ENCODE measurements at places on chromosomes 2 and 18. TPM values are rescaled to one million over a fixed set of nuclear protein-coding genes. Genes with fewer than 3 reads are reported as not detected.
A peak's percentile ranks its signal among the peaks of the same experiment; 100 is the strongest.

The HOXD13 gene
- not detected for total RNA-seq

The BCL2 gene
- 11.9 TPM for total RNA-seq

The EFEMP1 gene
- 1,564 TPM for total RNA-seq

The LIPT1 gene
- 7.4 TPM for total RNA-seq

The KLHL14 gene
- total RNA-seq, result not detected

The ADD2 gene
- total RNA-seq, result not detected

The SCYGR3 gene
- total RNA-seq, result not detected

DNA sequence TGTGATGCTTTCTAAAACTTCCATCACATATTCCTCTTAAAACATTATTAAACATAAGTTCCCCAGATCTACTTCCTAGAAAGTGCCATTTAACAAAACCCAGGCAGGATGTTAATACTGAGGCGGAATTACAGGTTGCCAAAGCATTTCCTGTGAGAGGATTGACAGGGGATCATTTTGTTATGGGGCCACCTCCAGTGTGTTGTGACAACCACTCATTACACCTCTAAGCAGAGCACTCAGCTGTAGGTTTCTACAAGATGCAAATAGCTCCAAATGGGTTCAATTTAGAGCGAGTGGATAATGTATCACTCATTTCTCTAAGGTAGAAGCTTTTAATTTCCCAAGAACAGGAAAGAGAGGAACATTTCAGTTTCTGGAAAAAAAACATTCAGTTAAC lies 1429.5 kb upstream of the ACVR2A start:
- H3K27ac ChIP-seq, result no peak overlapping the region
- H3K4me1 ChIP-seq, result no peaks in the 10 kb centered on the region
- no peaks in the 10 kb centered on the region for H3K36me3 ChIP-seq
- H3K27me3 ChIP-seq, result no peaks in the 10 kb centered on the region
- no peak overlapping the region for H3K4me3 ChIP-seq

- H3K27ac ChIP-seq, result peak overlapping the region; percentile 93
- peaks cover 62% of the 10 kb centered on the region for H3K4me1 ChIP-seq
- H3K36me3 ChIP-seq, result peaks cover 8% of the 10 kb centered on the region
- H3K27me3 ChIP-seq, result no peaks in the 10 kb centered on the region
- DNase-seq, result peak; percentile 84
Observed at GRCh38 chr2:46798998-46799698, 116.5 kb downstream of the MCFD2 start.

DNA sequence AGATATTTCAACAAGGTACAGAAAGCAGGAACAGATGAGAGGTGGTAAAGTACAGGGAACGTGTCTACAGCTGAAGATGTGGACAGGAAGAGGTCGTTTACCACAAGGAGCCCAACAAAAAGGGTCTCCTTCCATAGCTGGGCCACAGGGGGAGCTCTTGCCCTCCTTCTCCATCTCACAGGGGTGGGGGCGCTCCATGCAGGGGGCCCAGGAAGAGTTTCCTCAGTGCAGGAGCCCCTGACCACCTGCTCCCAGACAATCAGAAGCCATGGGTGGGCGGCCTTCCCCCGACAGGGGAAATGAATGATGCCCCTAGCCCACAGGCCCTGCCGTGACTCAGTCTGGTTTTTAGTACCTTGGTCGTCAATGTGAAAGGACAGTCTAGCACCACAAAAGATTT lies 163.6 kb upstream of the ZNF516 start:
- peaks cover 37% of the 10 kb centered on the region for H3K27me3 ChIP-seq
- DNase-seq, result no peak
- H3K4me3 ChIP-seq, result no peak overlapping the region
- H3K27ac ChIP-seq, result no peak overlapping the region

- peak overlapping the region; percentile 95 for H3K27ac ChIP-seq
- no peaks in the 10 kb centered on the region for H3K27me3 ChIP-seq
- DNase-seq, result no peak
- H3K36me3 ChIP-seq, result no peaks in the 10 kb centered on the region
- H3K4me3 ChIP-seq, result no peak overlapping the region
Observed at GRCh38 chr2:27954771-27955383, 64.3 kb downstream of the BABAM2 start.

DNA sequence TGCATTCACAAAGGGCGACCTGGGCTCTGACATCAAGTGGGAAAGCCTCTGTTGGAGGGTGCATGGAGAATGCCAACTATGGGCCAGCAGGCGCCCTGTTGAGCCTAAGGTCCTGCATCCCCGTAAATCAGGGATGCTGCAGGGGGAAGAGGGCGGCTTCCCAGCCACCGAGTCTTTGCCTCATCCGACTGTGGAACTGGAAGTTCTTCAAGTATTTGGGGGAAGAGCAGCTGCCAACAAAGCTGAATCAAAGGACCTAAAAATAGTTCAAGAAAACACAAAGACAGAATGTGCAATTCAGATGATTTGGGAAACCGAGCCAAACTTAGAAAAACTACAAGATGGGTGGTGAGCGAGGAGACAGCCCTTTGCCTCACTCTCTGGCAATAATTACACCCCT lies 281.1 kb upstream of the MGAT5 start:
- no peak for DNase-seq
- no peaks in the 10 kb centered on the region for H3K36me3 ChIP-seq
- H3K27ac ChIP-seq, result no peak overlapping the region
- peaks cover 17% of the 10 kb centered on the region for H3K27me3 ChIP-seq

- no peaks in the 10 kb centered on the region for H3K36me3 ChIP-seq
- no peaks in the 10 kb centered on the region for H3K27me3 ChIP-seq
- H3K4me1 ChIP-seq, result peaks cover 49% of the 10 kb centered on the region
- H3K4me3 ChIP-seq, result no peak overlapping the region
Observed at GRCh38 chr2:109210431-109211200, 81.6 kb downstream of the SH3RF3 start.

- peaks cover 2% of the 10 kb centered on the region for H3K4me1 ChIP-seq
- peaks cover under 1% of the 10 kb centered on the region for H3K27me3 ChIP-seq
- H3K27ac ChIP-seq, result no peak overlapping the region
- H3K4me3 ChIP-seq, result no peak overlapping the region
- no peaks in the 10 kb centered on the region for H3K36me3 ChIP-seq
Observed at GRCh38 chr2:233059547-233059796, 670 bp upstream of the INPP5D start.

- no peak overlapping the region for H3K4me3 ChIP-seq
- no peaks in the 10 kb centered on the region for H3K36me3 ChIP-seq
- peaks cover 3% of the 10 kb centered on the region for H3K27me3 ChIP-seq
- no peak overlapping the region for H3K27ac ChIP-seq
- no peak for DNase-seq
Observed at GRCh38 chr18:48099481-48100164, 169.2 kb upstream of the SMAD2 start.

- no peak overlapping the region for H3K4me3 ChIP-seq
- peaks cover 4% of the 10 kb centered on the region for H3K4me1 ChIP-seq
- no peak for DNase-seq
- peaks cover 85% of the 10 kb centered on the region for H3K36me3 ChIP-seq
Observed at GRCh38 chr2:74881626-74882298, 47.8 kb downstream of the HK2 start.

- H3K36me3 ChIP-seq, result no peaks in the 10 kb centered on the region
- no peak for DNase-seq
- no peak overlapping the region for H3K27ac ChIP-seq
- H3K4me1 ChIP-seq, result no peaks in the 10 kb centered on the region
- H3K4me3 ChIP-seq, result no peak overlapping the region
Observed at GRCh38 chr2:112195167-112195766, 57.1 kb downstream of the FBLN7 start.

- H3K4me1 ChIP-seq, result peaks cover 4% of the 10 kb centered on the region
- no peaks in the 10 kb centered on the region for H3K27me3 ChIP-seq
- no peak overlapping the region for H3K4me3 ChIP-seq
- H3K36me3 ChIP-seq, result peaks cover 8% of the 10 kb centered on the region
- no peak for DNase-seq
- H3K27ac ChIP-seq, result peak overlapping the region; percentile 36
Observed at GRCh38 chr18:6961331-6961730, 156.3 kb downstream of the LAMA1 start.

- H3K4me1 ChIP-seq, result peaks cover 26% of the 10 kb centered on the region
- DNase-seq, result peak; percentile 70
- peaks cover 14% of the 10 kb centered on the region for H3K36me3 ChIP-seq
- H3K4me3 ChIP-seq, result peak overlapping the region; percentile 30
Observed at GRCh38 chr2:241562269-241562891, 3.8 kb downstream of the BOK start.

DNA sequence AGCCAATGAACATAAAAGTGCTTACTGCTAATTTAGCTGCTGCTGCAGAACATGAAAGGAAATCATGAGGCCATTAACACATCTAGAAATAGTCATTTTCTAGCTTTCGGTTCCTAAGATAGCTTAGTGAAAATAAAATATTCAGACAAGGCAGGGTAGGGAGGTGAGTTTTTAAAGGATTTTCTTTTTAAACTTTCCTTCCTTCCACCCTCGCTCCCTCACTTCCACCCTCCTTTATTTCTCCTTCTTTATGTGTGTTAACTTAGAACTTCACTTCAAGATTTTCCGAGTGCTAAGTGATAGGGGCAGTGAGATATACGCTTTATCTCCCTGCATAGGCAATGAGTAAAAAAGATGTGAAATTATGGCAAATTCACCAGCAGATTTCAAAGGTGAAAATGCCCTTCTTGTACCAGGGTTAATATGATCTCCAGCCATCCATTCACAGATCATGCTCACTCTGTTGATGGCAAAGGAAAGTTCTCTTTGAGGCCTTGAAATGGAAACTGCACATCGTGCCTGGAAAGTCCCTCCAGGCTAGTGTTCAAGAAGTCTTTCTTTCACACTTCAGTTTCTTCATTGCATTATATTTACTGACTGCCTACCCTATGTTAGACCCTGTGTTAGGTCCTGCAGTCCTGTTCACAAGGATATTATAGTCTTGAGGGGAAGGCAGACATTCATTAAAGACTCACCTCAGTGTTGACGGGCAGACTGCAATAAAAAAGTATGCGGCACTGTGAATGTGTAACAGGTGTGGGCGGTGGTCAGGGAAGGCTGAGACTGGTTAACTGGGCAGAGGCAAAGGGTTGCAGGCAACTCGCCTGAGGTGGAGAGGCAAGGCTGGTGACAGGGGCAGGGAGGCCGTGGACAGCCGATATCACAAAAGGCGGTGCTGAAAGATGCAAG lies 200.8 kb downstream of the PLCL1 start:
- no peak overlapping the region for H3K4me3 ChIP-seq
- no peaks in the 10 kb centered on the region for H3K27me3 ChIP-seq
- H3K4me1 ChIP-seq, result no peaks in the 10 kb centered on the region
- no peaks in the 10 kb centered on the region for H3K36me3 ChIP-seq
- no peak overlapping the region for H3K27ac ChIP-seq

All from osteoblast (primary cell).